Neural crest cell (in vitro differentiated cells): ENCODE measurements at places on chromosomes 16 and 17. TPM values are rescaled to one million over a fixed set of nuclear protein-coding genes. Genes with fewer than 3 reads are reported as not detected.

Gene BPTF
- 158 and 161 TPM in 2 replicates for total RNA-seq

Gene TMED6
- 0.56 and 0.82 TPM in 2 replicates for total RNA-seq

Gene PDE6G
- total RNA-seq, result 0.45 and 0.79 TPM in 2 replicates

Gene PRSS8
- not detected in 2 replicates for total RNA-seq

Gene ASB16
- total RNA-seq, result 0.25 and 0.26 TPM in 2 replicates

Gene ZPBP2
- not detected in 2 replicates for total RNA-seq

Gene TERB1
- total RNA-seq, result 0.25 and 0.26 TPM in 2 replicates

Gene CD300H
- not detected in 2 replicates for total RNA-seq

Gene DDX28
- total RNA-seq, result 12.5 and 13.3 TPM in 2 replicates

Gene CHST4
- not detected in 2 replicates for total RNA-seq

Gene ZNF646
- total RNA-seq, result 32.3 and 32.4 TPM in 2 replicates

GRCh38 chr16:85681255-85681654, 7.5 kb downstream of the GINS2 start:
- no peak for DNase-seq

GRCh38 chr17:55121268-55121667, 143.5 kb upstream of the HLF start:
- no peak for DNase-seq

DNA sequence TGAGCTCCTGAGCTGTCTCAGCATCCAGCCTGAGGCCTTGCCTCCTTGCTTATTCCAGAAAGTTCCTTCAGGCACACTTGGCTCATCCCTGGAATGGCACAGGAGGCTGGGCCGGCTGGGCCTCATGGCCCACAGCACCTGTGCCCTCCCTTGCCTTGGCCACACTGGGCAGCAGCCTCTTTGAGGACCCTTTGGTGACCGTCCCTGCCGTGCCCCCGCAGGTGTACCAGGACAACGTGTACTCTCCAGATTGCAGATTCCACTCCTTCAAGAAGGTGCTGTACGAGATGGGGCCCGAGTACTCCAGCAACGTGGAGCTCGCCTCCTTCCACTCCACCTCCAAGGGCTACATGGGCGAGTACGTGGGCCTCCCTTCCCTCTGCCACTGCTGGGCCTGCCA, 34.2 kb downstream of the GPT2 start:
- DNase-seq, result no peak

GRCh38 chr17:82164853-82165252, 47.8 kb downstream of the CCDC57 start:
- no peak for DNase-seq

DNA sequence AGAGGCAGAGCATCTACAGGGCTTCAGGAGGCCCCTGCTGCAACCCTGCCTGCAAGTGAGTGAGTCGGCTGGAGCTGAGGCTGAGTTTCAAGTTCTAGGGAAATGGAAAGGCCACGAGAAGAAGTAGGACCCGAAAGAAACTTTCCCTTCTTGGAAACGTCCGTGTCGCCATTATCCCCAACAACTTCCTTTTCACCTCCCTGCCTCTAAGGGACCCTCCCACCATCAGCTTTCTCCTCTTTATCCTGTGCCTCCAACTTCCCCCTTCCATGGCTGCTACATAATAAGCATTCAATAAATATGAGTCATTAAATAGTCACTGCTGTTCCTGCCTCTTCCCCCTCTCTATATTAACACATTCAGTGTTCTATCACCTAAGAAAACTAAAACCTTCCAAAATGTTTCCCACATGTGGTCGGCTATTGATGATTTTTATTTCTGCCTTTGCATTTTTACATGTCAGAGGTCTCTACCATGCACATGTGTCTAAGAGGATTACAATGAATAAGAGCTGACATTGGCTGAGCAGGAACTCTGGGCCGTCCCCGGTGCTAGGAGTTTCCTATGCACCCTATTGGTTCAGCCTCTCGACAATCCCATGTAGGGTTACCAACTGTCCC, 115.9 kb upstream of the TNRC6C start:
- no peak for DNase-seq

DNA sequence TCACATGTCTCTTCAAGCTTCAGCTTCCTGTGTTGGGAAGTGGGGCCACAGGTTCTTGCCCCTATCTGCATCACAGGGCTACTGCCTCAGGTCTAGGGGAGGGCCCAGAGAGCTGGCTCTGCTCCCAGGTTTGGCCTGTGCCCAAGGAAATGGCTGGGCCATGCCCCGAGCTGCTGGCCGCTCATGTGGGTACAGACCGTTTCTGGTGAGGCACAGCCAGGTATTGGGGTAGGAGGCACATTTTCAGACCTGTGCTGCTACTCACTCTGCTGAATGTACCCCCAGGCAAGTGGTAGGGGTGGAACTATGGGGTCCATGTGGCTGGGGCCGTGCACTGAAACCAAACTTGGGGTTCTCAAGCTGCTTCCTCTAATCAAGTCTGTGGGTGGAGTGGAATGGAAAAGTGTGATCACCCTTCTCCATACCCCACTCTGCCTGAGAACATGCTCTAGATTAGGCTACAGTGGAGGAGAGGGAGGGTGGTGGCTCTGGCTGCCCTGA, 4.6 kb downstream of the GAS2L2 start:
- no peak for DNase-seq

GRCh38 chr17:55420776-55421178, 858 bp downstream of the MMD start:
- DNase-seq, result peak; percentile 29

- no peak for DNase-seq
Measured at GRCh38 chr17:15981208-15981607, 18.3 kb downstream of the ZSWIM7 start.

- no peak for DNase-seq
Measured at GRCh38 chr17:57257195-57257894, 1.0 kb downstream of the MSI2 start.

- DNase-seq, result no peak
Measured at GRCh38 chr16:9736547-9736946, 445.7 kb downstream of the GRIN2A start.

- DNase-seq, result no peak
Measured at GRCh38 chr17:82402865-82403264, 15.3 kb upstream of the HEXD start.

- no peak for DNase-seq
Measured at GRCh38 chr16:85524630-85525419, 88.3 kb upstream of the GSE1 start.

DNA sequence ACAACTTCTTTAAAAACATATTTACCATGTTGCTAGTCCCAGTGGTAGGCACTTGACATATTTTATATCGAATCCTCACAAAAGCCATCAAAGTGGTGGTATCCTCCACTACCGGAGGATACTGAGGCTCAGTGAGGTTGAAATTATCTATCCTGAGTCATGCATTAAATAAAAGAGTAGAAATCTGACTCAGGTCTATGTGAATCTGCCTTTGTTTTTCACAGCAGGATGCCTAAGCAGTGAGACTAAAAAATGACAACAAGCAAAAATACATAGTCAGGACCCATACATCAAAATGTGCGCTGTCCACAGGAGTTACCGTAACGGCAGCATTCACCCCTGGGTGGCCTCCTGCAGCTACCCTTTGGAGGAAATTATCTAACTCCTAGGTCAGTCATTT, 17.7 kb downstream of the BRD7 start:
- no peak for DNase-seq

GRCh38 chr17:70187383-70187782, 18.1 kb downstream of the KCNJ2 start:
- DNase-seq, result no peak

DNA sequence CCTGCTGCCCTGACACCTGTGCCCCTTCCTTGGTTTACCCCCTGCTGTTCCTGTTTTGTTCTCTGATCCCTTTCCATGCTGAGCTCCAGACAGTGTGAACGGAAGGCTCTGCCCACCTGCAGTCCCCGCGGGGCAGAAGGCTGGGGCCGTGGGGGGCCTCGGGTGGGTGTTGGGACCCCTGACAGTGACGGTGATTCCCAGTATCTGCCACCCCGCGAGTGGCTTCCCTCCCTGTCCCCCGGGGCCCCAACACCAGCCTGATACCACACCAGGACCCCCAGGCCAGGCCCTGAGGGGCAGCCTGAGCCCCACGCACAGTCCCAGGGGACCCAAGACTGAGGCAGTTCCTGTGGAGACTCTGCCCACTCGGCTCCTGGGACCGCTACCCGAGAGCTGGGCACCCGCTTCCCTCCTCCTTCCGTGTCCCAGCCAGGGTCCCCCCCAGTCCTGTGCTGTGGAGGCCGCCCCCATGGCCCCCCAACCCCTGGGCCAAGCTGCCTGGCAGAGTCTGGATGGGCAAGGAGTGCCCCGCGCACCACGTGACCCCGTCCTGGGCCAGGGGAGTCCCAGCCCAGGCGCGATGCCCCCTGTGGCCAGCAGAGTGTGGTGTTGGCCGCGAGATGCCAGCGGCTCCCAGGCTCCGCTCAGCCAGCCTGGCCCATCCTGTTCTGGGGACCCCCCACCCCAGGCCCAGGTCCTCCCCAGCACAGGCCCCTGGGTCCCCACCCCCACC, 10.0 kb upstream of the C1QTNF8 start:
- peak; percentile 76 for DNase-seq

DNA sequence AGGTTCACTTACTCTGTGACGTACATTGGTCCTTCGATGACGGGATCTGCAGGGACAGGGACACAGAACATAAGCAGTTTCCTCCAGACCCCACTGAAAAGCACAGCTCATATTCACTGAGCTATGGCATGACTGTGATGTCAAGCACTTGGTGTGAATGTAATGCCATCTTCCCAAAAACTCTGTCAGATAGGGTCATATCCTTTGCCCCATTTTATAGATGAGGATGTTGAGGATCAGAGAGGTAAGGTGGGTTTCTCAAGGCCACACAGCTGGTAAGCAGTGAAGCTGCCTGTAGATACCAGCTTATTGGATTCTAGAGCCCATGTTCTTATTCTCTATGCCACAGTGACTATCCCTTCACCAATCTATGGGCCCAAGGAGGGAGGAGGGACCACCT, 2.5 kb downstream of the ERN2 start:
- no peak for DNase-seq

DNA sequence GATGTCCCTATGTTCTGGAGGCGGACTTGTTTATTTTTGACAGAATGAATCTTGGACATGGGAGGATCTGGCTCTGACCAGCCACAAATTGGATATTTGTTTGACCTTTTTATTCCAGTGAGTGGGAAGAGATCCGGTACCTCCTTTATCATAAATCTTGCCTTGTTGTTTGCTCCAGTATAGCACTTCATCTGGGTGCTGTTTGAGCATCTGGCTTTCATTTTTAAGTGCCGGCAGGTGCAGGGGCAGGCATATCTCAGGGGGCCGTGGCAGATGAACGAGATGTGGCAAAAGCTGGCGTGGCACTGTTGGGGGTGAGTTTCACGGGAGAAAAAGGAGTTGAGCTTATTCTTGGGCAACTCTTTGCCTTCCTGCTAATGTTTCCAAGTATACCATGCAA, 37.8 kb downstream of the MSI2 start:
- no peak for DNase-seq

DNA sequence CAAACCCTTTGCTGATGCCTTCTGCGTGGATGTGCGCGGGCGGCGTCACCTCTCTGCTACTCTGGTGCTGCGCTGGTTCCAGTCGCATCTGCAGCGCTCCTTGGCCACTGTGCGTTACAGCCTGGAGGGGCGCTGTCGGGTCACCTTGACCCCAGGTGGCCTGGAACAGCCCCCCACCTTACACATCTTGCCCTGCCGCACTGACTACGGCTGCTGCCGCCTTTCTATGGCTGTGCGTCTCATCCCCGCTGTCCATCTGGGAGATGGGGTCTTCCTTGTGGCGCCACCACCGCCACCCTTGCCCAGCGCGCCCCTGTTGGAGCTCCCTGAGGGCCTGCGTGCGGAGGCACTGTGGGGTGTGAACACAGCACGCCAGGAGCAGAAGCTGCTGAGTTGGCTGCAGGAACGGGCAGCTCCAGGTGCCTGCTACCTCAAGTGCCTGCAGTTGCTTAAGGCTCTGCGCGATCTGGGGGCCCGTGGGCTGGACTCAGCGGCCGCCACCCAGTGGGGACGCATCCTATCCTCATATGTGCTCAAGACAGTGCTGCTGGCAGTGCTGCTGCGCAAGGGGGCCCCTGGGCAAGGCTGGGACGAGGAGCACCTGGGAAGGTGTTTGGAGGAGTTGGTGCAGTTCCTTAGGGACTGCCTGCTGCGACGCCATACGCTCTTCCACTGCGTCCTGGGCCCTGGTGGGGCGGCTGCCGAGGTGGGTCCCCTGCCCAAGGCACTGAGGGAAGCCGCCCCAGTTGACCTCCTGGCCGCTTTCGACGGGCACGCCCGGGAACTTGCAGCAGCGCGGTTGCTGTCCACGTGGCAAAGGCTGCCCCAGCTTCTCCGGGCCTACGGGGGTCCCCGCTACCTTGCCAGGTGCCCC, 1.6 kb downstream of the ITPRIPL2 start:
- DNase-seq, result no peak

- DNase-seq, result no peak
Measured at GRCh38 chr16:79151-80054, 1.4 kb downstream of the MPG start.
